ENCODE measurements at places on chromosomes 12 and 14.

DNA sequence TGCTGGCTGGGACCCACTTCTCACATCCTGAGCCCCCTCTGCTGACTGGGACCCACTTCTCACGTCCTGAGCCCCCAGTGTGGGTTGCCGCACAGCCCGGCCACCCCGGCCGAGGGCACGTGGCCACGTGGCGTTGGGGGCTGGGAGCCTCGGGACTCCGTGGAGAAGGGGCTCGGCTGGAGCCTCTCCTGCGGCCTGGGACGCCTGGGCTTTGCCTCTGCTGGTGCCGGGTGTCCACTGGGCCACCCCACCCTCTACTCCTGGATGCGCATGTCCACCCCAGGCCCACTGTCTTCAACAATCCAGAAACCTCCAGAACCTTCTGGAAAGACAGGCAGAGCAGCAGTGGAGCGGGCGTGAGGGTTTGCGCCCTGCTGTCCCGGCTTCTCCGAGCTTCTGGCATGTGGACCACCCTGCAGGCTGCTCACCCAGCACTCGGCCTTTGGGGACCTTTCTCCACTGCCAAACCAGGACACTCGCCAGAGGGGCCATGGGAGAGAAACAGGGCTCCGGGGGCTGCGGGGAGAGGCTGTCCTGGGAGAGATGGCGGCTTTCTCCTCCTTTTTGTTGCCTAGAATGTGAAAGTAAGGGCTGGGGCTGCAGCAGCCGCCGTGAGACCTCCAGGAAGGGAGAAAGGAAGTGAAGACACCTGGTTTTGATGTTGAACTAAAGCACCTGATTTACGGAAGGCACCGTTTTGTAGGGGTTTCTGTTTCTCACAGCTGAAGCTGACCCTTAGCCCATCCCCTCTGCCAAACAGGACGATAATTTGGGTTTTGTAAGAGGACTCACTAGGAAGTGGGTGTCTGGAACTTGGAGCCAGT, 30.0 kb downstream of the NOC4L start:
- no peak for DNase-seq

GRCh38 chr12:75844985-75845384, 186.6 kb downstream of the PHLDA1 start:
- no peak for DNase-seq

- DNase-seq = no peak
Measured at GRCh38 chr12:2689393-2689792, 105.4 kb upstream of the FKBP4 start.

DNA sequence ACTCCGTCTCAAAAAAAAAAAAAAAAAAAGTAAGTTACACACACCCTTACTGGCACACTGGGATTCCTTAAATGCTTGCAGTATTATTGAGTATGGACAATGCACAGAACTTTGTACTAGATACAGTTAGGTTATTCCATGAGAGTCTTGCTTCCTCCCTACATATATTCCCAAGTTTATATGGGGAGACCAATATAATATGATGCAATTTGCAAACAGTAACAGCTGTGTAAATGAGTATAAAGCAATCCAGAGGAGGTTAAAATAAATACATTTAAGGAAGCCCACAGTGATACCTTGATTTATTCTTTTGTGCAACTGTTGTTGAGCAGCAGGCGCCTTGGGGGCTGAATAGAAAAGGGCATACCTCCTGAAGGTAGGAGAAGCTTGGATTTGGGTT, 26.6 kb downstream of the RASSF3 start:
- DNase-seq = no peak

- DNase-seq = no peak
Measured at GRCh38 chr12:25584596-25584995, 31.5 kb upstream of the LMNTD1 start.

GRCh38 chr12:84492351-84492883, 420.2 kb downstream of the SLC6A15 start:
- no peak for DNase-seq

DNA sequence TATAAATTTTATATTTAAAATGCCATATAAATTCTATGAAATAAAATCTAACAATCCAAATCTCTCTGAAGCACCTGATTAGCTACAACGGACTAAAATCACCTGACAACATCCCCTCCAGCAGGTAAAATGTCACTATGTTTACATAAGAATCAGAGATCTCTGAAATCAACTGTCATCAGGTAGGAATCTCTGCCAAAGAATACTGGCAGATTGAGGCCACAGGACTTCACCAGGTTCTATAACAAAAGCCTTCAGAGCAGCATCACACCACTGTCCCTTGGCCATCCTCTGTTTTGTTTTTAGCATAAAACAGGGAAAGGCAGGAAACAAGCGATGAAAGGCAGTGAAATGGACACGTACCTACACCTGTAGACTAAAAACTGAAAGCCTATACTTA, 22.1 kb downstream of the FGD6 start:
- DNase-seq = no peak

DNA sequence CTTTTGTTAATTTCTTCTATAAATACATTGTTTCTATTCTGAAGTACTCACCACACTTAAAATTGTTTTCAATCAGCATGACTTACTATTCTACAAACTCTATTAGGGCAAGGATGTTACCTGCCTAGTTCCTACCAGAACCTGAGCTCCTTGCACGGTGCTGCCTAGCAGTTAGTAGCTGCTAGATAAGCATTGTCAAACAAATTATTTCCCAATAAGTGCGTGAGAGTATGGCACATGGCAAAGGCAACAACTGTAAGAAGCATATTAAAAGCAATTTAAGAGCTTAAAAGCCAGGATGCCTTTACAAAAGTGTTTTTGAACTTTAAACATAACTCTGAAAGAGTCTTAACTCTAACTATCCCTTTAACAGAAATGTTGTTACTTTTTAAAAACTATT, 8.2 kb upstream of the LYZ start:
- DNase-seq = no peak

- no peak for DNase-seq
Measured at GRCh38 chr12:131900397-131900796, 6.0 kb downstream of the ULK1 start.

DNA sequence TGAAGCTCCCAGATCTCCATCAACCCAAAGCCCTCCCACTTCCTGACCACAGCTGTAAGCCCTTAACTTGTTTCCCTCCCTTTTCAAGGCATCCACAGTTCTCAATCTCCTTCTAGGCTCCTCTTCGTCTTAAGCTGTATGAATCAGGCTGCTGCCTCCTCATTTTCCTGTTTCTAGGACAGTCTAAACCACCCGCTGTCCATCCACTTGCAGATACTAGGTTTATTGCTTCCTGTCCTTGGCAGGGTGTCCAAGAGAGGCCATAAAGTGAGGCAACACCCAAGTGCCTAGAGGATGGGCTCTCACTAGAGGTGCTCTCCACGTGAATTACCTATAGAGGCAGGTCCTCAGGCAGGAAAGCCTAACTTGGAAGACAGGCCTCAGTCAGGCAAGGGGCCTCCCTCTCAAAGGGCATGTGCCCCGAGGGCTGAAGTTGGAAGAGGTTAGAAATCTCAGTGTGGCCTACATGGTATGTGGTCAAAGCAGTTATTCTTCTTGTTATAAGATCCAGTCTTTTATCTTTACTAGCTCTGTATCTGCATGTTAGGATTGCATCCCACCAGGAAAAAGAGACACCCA, 8.8 kb upstream of the TMEM106C start:
- DNase-seq = no peak

DNA sequence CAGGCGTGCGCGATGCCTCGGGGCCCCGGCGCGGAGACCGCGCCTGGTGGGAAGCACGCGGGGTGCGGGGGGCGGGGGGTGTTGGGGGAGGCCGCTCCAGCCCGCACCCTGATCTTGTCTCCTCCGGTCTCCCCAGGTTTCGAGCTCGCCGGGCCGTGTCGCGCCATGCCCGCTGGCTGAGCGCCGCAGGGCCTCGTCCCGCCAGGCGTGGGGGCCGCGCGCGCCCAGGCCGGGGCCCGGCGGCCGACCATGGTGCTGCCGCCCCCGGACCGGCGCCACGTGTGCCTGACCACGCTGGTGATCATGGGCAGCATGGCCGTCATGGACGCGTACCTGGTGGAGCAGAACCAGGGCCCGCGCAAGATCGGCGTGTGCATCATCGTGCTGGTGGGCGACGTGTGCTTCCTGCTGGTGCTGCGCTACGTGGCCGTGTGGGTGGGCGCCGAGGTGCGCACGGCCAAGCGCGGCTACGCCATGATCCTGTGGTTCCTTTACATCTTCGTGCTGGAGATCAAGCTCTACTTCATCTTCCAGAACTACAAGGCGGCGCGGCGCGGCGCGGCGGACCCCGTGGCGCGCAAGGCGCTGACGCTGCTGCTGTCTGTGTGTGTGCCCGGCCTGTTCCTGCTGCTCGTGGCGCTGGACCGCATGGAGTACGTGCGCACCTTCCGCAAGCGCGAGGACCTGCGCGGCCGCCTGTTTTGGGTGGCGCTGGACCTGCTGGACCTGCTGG, 2.4 kb downstream of the TMEM121 start:
- DNase-seq = no peak

DNA sequence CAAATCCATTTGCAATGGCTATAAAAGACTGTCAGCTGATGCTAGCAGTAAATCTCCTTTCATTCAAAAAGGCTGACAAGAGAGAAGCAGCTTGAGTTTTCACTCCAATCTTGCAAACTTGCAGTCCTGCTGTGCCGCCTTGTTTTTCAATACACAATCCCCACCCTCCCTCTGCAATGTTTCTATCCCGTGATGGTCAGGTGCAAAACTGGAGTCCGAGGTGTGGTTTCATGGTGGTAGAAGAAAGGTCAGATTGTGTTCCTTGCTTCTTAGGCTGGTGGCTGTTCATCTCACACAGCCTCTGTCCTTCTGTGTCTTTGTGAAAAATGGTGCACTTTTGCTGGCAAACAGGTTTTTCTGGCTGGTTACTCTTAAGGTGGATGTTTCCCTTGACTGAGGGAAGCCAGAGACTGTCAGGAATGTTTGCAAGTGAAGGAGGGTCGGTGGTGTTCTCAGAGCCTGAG, 27.7 kb upstream of the TBX3 start:
- DNase-seq = no peak

DNA sequence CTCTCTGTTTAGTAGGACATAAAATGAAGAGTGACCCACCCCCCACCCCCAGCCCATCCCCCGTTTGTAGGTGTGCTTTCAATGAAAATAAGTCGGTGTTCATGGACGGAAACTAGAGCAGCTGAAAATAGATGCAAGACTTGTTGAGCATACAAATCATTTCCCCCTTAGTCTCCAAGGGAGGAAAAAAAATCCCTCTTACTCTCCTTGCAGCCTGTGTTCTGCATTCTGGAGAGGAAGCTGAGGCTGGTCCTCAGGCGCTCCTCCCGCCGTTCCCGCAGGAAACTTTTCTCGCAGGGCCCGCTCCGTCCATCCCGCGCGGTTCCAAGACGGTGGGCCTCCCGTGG, 259.0 kb upstream of the E2F7 start:
- DNase-seq = no peak

DNA sequence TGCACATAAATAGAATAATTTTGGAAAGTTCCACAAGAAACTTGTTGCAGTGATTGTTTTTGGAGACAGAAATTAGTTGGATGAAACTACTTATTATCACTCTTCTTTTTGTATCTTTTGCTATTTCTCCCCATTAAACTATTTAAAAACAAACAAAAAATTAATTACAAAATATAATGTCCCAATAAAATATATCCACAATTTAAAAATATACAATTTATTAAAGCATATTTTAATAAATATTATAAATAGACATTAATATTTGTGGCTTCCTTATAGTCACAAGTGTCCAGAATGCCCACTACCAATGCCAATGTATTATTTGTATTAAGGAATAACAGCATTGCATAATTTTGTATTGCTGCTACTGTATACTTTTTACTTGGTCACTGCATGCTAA, 52.5 kb upstream of the GCH1 start:
- DNase-seq = no peak

- no peak for DNase-seq
Measured at GRCh38 chr12:125861299-125862281, 796.4 kb downstream of the AACS start.

GRCh38 chr14:32080001-32080510, 3.0 kb downstream of the ARHGAP5 start:
- DNase-seq = no peak

DNA sequence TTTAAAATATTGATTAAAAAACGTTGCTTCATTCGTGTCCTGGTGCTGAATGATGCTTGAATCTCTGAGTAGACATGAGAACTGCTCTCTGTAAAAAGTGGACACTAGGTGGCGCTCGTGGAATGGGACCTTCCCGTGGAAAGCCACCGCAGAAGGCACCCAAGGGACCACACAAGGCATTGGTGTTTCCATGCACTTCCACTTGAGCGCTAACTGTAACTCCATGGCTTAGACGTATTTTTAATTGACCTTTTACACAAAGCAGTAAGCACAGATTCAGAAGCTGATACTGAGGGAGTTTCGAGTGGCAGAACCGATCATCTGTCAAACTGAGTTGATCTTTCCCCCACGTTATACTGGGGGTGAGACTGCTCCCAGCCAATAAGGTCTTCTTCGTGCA, 135.3 kb downstream of the PRKCH start:
- no peak for DNase-seq

GRCh38 chr12:86735072-86735471, 478.9 kb upstream of the MGAT4C start:
- DNase-seq = no peak

- no peak for DNase-seq
Measured at GRCh38 chr14:74546416-74546815, 52.9 kb downstream of the ISCA2 start.

- DNase-seq = no peak
Measured at GRCh38 chr12:109878749-109879148, 1.6 kb downstream of the GLTP start.

GRCh38 chr12:89166525-89166934, 185.8 kb downstream of the DUSP6 start:
- no peak for DNase-seq

- DNase-seq = no peak
Measured at GRCh38 chr12:82458101-82458500, 99.8 kb downstream of the METTL25 start.

DNA sequence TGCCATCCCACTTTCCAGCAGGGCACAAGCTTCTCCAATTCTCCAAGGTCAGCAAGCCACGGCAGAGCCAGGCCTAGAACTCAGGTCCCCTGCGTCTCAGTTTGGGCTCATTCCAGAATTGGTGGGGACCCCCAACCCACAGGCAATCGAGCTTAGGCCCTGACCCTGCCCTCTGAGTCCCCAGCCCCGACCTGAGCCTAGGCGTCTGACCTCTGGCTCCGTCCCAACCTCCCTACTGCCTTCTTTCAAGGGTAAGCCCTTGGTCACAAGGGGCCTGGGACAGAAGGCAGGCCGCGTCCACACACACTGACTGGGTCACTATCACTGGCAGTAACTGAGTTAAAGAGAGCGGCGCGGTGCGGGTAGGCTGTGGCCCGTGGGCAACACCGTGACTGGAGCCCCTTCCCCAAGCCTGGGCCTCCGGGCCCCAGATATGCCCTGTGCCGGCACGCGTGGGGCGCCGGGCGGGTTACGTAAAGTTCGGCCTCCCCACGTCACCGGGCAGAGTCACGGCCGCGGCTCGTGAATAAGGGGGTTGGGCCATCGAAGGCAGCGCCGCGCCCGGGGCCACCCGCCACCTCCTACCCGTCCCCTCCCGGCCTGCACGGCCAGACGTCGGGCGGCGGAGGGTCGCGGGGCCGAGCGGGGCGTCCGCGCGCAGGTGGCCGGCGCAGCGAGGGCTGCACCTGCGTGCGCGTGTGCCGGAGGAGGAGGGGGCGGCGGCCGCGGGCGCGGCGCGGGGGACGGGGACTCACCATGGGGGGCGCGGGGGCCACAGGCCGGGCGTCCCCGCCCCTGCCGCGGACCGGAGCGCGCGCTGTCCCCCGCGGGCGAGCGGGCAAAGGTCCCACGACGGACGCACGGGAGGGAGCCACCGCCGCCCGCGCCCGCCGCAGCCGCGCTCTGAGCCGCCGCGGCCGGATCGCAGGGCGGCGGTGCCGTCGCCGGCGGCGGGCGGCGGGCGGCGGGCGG, 516 bp downstream of the ANKRD9 start:
- DNase-seq = no peak

Measured in esophagus squamous epithelium (tissue), 5 donors.